Activated CD4-positive, alpha-beta T cell treated with anti-CD3 and anti-CD28 coated beads, Interleukin-2, Interleukin-6, amounts not matched to agents 100 ng/mL and 50 ng/mL, durations not matched to agents 16 hours and 8 hours (primary cell): ENCODE measurements at places on chromosomes 3 and 15.

DNA sequence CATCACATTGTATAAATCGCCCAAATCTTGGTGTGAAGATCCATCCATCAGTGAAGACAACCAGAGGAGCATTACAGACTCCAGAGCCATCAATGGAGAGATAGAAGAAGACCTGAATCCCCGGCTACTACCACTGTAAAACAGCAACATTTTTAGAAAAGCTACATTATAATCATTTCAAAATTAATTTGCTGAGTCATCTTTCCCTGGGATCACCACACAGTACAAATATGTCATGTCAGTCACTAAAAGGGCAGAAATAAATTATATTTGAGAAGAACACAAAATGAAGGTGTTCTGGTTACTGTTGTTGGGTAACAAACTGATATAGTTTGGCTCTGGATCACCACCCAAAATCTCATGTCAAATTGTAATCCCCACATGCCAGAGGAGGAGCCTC lies 218.5 kb upstream of the STT3B start:
- no peak for DNase-seq

DNA sequence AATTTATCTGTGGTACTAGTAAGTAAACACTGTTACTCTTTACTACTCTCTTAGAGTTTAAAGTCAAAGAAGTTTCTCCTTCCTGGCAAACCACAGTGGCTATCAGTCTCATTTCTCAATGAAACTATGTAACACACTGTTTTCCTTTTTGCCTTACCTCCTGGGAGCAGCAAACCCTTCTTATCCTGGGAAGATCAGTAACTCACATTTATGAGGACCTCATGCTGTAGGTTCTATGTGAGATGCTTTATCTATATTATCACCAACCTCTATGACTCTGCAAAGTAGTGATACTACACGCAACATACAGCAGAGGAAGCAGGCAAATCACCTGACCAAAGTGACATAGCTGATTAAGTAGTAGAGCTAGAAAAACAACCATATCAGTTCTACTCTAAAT lies 35.3 kb downstream of the PBRM1 start:
- DNase-seq: peak; percentile 10

DNA sequence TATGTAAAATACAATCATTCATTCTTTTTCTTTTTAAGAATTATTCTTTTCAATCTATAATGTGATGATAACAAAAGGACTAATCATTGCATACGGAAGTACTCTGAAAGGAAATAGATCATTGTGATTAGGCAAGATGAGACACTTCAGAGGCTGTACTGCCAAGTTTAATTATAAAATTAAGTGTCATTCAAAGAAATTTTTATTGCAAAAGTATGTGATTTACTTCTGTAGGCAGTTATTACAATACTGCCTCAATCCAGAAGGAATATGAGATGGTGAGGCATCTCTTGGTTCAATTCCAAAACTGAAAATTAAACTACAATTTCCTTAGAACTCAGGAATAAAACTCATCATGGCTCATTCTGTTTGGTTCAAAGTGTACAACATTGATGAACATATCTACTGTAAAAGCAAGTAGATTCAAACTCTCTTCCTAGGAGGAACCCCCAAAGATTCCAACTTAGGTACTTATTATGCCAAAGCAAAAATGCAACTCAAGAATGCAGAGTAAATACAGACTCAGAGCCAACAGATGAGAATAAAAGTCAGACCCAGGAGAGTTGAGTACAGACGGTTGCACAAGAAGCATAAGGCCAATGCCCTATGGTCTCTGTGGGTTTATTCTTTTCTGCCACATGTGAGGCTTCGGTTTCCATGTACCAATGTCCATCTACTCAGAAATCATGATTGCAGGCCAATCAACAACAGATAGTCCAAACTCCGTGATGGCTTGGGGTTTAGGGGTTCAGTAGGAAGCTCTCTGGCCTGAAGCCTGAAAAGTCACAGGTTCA lies 118.5 kb upstream of the WNT5A start:
- no peak for DNase-seq

DNA sequence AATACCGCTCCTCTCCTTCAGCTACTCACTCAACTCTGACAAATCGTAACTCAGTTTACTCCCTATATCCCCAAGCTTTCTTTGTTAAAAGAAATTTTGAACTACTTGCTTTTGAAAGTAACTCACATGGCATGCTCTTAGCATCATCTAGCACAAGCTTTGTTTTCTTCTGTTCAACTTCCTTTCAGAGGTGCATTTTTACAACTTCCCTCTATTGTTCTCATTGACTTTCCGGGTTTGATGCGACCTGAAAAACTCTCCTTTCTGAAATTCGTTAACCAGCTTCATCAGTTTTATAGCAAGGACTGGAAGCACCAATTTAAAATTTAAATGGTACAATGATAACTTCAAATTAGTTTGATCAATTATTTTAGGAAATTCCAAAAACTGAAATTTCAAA lies 629.5 kb upstream of the TGFBR2 start:
- no peak for DNase-seq

DNA sequence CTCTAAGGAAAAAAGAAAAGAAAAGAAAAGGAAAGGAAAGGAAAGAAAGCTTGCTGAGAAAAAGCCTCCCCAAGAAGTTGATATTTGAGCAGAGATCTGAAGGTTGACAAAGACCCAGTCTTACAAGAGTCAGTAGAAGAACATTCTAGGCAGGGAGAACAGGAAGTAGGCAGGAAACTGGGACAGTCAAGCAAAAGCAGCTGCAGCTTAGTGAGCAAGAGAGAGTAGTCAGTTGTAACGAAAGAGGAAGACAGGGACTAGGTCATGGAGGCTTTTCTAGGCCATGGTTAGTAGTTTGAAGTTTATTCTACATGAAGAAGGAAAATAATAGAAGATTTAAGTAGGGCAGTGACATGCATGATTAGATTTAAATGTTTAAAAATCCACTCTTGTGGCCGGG lies 31.8 kb upstream of the KLHL6 start:
- DNase-seq: no peak

- no peak for DNase-seq
Observed at GRCh38 chr3:108029466-108029865, 61.4 kb downstream of the CD47 start.

GRCh38 chr3:117017135-117017894 lies 307.7 kb downstream of the TUSC7 start:
- no peak for DNase-seq

GRCh38 chr3:117752984-117753717 lies 1043.6 kb downstream of the TUSC7 start:
- DNase-seq: no peak
